ENCODE measurements at places on chromosomes 1 and 21.
A peak's percentile ranks its signal among the peaks of the same experiment; 100 is the strongest.

DNA sequence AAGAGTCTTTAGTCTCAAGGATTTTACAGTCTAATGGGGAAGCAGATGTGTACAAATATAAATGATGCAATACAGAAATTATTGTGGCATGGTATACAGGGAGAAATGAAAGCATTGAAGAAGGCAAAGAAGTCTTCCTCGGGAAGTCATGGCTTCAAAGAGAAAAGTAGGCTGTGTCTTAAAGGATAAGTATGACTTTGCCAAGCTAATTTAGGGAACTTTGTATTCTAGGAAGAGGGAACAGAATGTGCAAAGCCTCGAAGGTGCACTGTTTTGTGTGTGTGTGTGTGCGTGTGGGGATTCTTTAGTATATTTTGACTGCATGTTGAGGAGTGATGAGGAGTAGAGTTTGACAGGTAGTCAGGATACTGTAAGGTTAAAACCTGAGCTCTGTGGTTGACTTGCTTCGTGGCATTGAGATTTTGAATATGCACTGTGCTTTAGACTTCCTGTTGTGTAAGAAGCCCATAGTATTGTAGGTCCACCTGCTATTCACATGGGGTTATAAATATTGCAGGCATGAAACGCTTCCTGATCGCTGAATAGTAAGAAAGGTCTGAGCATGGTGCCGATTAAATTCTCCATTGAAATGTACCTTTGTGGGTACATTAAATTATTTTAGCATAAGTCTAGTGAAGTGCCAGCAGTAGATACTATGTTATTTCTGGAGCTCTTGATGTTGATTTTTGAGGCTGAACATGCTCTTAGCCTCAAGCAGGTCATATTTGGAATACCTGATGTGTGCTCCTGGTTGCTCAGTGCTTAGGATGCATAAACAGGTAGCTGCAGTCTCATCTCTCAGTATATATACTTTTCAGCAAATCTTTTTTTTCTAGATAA lies 8.0 kb downstream of the SMAP2 start:
- DNase-seq: no peak

- no peak for DNase-seq
Observed at GRCh38 chr1:173056365-173056764, 5.6 kb upstream of the TNFSF18 start.

GRCh38 chr1:17744666-17745478 lies 10.3 kb upstream of the ACTL8 start:
- no peak for DNase-seq

- DNase-seq: no peak
Observed at GRCh38 chr1:173573596-173573995, 29.3 kb downstream of the SLC9C2 start.

DNA sequence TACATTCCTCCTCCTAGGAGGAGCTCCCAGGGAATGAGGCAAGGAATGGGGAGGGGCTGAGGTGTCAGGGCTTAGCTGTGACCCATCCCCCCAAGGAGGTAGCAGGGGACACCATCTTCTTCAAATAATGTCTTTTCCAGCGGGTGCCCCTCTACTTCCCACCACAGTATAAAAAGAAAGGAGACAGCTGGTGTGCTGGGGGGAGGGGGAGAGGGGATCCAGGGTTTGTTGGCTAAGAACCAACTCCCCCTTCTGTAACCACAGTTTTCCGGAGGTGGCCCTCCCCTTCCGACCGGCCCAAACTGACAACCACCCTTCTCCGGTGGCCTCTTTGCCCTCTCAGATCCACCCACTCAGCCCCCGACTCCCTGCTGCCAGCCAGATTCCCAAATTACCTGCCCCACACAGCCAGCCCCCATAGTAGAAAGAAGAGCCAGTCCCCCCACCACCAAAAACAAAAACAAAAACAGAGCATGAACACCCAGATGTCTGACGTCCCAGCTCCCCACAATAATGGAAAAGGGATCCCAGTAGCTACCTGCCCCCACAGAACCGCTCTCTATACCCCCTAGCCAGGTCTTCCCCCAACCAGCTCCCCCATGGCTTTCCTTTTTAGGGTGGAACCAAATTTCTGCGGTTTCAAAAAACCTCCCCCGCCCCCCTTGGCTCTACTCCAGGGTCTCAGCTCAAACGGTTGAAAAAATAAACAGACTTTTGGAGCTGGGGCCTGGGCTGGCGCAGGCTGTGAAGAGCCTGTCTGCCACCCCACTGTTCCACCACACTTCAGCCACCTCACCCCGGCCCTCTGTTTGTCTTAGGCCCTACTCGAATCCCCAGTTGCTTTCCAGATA lies 2.1 kb downstream of the ARHGEF2 start:
- peak; percentile 44 for DNase-seq

GRCh38 chr1:175527773-175528172 lies 215.6 kb downstream of the TNR start:
- no peak for DNase-seq

Measured in large intestine (tissue), 12 donors.